ENCODE measurements at places on chromosomes 11 and 22.

GRCh38 chr11:111776398-111777093 is 10.4 kb upstream of the PPP2R1B start:
- DNase-seq, result no peak

DNA sequence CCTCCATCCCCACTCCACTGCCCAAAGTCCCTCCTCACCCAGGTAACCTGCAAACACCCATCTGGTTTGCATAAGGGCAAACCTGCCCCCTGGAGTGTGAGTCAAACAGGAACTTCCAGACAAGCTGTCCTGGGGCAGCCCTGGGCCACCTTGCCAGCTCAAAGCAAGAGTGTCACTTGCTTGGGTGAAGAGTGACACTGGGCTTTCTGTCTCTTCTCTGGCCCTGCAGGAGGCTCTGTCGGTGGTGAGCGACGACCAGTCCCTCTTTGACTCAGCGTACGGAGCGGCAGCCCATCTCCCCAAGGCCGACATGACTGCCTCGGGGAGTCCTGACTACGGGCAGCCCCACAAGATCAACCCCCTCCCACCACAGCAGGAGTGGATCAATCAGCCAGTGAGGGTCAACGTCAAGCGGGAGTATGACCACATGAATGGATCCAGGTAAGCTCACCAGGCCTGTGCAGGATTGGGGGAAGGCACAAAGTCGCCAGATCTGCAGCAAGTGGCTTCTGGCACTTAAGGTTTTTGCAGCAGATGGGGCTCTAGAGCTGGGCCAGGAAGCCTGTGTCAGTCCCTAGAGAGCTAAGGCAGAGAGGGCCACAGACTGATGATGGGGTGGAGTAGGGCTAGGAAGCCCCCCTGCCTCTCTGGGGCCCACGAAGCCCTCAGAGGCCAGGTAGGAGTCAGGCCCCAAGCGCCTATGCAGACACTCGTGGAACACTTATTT is 64.2 kb downstream of the FLI1 start:
- peak; percentile 73 for DNase-seq

DNA sequence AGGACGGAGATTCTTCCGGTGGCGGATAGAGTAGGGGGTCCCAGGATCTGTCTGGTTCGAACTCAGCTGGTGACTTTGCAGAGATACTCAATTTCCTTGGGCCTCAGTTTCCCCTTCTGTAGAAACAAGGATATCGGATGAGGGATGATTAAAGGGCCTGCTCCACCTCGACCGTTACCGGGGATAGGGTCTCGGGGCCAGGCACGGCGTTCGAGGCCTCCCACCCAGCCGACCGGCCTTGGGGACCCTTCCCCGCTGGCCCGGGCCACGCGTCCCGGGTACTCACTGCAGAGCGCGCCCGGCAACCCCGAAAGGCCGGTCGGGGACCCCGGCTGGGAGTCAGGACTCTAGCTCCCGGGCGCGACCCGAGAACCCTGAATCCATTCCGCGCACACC is 321 bp downstream of the RHBDD3 start:
- DNase-seq, result no peak

DNA sequence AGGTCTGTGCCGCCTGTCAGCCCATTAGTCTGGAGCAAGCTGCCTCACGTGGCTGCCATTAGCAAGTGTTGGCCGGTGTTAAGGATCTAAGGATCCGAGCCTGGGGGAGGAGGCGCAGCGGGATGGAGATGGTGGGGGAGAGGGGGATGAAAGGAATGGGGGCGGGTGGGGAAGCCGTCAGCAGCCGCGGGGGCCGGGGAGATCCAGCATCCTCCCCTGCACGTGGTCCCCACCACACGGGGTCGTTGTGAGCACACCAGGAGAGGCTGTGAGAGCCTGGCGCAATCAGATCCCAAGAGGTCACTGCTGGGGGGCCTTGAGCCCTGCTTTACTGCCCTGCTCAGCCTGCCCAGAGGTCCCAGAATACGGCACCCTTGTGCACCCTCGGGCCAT is 7.3 kb downstream of the CABP7 start:
- DNase-seq, result peak; percentile 24

GRCh38 chr22:17114173-17114897 is 6.8 kb downstream of the TMEM121B start:
- DNase-seq, result no peak

- no peak for DNase-seq
Observed at GRCh38 chr11:10743354-10744000, 7.6 kb upstream of the CTR9 start.

- no peak for DNase-seq
Observed at GRCh38 chr22:47144076-47144765, 381.8 kb downstream of the TBC1D22A start.

DNA sequence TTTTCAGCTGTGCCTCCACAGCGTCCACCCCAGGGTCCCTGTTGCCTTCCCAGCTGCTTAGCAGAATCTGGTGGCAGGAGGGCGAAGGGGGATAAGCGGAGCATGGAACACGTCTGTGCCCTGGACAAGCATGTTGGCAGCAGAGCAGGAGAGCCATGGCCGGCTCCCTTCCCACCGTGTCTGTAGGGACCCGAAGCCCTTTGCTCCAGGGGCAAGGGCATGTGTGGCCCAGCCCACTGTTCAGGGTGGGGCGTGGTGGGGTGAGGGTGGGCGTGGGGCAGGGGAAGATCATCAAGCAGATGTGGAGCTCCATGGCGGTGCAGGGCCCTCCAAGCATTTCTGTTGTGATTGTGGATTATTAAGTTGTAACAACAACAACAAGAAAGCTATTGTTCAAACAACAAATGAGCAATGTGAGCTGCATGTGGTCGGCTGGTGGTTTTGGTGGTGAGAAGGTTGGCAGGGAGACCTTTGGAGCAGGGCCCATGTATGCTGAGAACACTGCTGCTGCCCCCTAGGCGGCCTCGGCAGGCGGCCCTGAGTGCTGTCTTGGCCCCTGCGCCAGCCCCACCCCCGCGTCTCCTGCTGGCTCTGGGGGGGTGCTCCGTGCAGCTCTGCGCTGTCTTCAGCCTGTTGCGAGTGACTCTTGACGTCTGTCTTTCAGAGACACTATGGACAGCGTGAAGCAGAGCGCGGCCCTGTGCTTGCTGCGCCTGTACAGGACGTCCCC is 50.9 kb downstream of the AP2A2 start:
- DNase-seq, result peak; percentile 12

GRCh38 chr22:35375031-35375430 is 5.9 kb upstream of the HMOX1 start:
- no peak for DNase-seq

Measured in activated CD4-positive, alpha-beta T cell treated with anti-CD3 and anti-CD28 coated beads, Interleukin-2, amount 50 U/mL, for 48 hours (primary cell).